ENCODE measurements at places on chromosomes 7 and 10.

DNA sequence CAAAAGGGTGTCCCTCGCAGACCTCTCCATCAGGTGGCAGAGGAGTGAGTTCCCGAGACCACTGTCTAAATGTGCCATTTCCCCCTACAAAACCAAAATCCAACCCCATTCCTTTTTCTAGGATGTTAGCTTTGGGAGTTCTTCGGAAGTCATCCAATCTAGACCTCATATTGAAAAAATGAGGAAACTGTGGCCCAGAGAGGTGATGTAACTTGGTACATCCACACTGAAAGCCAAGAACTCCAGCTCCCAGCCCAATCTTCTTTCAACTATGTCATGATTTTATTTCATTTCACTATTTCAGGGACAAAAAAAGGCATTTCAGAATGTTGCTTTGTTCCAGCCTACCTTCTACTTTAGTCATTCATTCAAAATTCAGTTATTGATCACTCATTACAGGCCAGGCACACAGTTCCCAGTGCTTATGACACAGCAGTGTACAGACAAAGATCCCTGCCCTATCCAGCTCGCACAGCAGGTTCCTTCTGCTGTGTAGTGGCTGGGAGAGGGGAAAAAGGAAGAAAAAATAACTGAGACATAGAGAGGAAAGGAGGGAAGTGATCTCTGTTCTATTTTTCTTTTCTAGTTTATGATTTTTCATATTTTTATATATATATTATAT is 35.8 kb downstream of the SCRN1 start:
- DNase-seq = no peak

DNA sequence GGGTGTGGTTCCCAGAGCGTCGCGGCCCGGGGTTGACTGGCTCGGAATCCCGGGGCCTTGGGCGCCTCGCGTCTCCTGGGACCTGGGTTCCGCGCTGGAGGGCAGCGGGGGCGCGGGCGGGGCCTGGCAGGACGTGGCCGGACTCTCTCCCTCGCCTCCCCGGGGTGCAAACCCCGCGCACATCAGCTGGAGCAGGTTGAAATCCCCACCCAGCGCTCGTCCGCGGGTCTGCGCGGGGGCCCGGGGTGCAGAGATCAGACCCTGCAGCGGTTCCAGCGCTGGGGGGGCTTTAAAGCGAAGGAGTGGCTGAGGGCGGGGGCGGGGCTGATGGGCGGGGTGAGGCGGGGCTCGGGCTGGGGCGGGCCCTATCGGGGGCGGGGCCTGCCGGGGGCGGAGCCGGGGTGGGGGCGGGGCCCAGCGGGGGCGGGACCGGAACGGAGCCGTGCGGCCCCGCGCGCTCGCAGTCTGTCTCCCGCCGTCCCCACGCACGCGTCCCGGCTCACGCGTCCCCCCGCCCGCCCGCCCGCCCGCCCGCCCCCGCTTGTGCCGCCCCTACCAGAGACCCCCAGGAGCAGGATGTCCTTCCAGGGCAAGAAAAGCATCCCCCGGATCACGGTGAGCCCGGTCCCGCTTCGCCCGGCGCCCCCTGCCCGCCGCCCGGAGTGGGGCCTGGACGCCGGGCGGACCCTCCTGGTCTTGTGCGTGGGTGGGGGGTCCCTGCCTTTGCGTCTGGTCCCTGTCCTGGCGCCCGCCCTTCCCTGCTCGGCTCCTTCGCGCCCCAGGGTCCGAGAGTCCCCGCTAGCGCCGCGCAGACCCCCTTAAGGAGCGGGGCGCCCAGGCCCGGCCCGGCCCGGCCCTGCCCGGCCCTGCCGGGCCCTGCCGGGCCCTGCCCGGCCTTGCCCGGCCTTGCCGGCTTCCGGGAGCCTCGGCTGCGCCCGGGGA is at the start of gene DPYSL4:
DPYSL4 (plus strand) TSS at position 461 of the 942 bp plus-strand sequence; CDS start at position 577, 116 bp downstream.
- peak; percentile 91 for DNase-seq

DNA sequence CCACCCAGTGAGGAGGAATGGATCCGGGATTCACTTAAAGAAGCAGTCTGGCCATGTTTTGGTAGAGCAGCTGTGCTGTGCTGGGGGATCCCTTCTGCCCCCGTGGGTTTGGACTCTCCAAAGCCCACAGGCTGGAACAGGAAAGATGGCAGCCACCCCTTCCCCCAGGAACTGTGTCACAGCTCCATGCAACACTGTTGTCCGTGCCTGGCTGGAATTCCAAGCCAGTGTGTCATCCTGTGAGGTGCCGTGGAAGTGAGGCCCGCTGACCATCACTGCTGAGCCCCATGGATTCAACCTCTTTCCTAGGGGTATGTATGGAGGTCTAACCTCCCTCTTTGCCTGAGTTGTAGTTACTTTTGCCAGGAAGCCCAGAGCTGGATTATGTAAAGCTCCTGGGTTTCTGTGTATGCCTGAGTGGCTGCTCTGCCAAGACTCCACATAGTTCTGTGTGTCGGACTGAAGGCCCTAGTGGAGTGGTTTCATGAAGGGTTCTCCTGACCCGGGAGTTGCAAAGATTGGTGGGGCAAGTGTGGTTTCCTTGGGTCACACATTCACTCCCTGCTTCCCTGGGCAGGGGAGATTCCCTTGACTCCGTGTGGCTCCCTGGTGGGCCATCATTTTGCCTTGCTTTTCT is 35.1 kb upstream of the PCGF5 start:
- no peak for DNase-seq

DNA sequence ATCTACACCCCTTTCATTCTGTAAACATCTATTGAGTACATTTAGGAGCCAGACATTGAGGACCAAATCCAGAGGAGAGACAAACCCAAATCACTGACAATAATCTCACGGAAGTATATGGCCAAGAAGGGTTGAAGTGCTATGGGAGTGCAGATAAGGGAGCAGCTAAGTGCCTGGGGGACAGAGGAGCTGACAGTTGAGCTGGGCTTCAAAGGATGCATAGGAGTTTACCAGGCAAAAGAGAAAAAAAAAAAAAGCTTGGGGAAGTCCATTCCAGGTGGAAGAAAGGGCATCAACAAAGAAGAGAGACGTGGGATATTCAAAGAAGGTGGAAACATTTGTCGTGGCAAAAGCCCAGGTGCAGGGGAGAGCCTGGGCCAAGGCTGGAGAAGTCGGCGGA is 60.5 kb upstream of the NANOS1 start:
- no peak for DNase-seq

- DNase-seq = no peak
Measured at GRCh38 chr7:39720586-39720985, 97.2 kb downstream of the RALA start.

- DNase-seq = peak; percentile 90
Measured at GRCh38 chr7:50449881-50450589, at the start of gene FIGNL1. Gene FIGNL1, minus strand, starts transcription at chr7:50450350. Its CDS starts 3,063 bp downstream, at chr7:50447287.

DNA sequence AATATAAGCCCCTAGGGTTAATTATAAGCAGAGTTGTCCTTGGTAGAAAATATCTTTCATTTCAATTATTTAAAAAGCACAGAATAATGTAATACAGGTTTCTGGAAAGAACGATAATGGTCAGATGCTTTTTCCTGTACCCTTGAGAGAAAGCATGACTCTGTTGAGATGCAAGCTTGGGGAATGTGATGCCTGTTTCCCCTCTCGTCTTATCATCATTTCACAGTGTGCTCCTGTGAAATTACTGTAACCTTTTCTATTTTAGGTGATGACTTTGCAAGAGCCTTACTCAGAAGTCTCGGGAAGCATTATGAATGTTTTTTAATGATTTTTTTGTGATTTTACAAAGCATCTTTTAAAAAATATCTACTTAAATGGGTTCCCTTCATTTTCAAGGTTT is 243.0 kb downstream of the POLR1F start:
- no peak for DNase-seq

- DNase-seq = no peak
Measured at GRCh38 chr7:36303202-36304098, 86.2 kb upstream of the ANLN start.

GRCh38 chr7:16811551-16811950 is 6.8 kb upstream of the AGR2 start:
- DNase-seq = no peak

GRCh38 chr10:117431160-117431559 is 55.9 kb upstream of the PDZD8 start:
- no peak for DNase-seq

DNA sequence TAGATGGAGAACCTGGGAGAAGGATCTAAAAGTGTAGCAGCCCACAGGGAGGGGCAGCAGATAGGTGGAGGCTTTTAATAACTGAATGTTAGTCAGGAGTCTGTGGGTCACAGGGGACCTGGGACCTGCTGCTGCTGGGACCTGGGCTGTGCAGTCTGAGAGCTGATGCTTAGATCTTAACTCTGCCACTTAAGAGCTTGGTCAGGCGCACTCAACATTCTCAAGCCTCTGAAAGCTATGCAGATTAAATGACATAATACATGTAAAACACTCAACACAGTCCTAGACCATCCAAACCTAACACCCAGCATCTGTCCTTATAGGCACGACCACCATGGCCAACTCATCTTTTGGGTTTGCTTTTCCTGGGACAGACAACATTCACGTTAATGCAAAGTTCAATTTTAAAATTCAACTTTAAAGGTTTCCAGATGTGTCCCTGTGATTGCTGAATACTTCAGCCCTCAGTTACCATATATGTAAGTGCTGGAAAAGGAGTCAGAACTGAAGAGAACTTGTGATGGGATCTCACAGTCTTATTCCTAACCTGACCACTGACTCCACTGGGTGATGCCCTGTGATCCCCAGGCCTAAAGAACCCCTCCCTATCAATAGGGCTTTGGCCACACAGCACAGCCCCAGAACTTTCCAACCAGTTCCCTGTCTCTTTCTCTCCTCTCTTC is 321.0 kb downstream of the PLXNA4 start:
- DNase-seq = no peak

DNA sequence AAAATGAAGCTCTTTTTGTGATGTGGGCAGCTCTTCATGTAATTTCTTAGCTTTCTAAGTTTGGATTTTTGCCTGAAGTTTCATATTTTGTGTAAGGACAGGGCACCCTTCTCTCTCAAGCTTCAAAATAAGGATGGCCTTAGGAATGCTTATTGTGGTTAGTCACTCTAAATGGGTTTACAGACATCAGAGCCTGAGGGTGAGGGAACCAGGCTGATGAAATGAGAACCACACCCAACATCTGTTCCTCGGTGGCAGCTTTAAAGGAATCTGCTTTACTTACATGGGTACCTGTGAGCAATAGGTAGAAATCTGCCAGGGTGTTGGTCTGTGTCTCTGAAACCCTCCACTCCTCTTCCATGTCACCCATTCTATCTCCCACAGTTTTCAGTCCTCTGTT is 174.3 kb downstream of the EMX2 start:
- DNase-seq = no peak

- DNase-seq = no peak
Measured at GRCh38 chr7:154650275-154650674, 352.6 kb downstream of the PAXIP1 start.

DNA sequence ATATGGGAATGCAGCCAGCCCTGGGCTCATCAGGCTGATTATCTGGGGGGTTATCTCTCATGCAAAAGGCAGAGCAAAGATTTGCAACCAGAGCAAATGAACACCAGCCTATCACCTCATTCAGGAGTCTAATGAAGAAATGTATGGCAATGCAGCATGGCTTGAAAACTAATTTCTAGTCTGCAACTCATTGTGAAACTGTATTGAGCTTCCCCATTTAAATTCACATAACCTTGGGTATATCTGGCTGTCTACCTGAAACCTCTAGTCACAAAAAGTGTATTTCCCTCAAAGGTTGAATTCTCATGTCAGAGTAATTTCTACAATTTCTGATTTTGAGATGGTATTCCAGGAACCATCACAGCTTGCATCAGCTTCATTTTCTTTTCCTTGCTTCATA is 240.0 kb downstream of the SDHAF3 start:
- peak; percentile 4 for DNase-seq

DNA sequence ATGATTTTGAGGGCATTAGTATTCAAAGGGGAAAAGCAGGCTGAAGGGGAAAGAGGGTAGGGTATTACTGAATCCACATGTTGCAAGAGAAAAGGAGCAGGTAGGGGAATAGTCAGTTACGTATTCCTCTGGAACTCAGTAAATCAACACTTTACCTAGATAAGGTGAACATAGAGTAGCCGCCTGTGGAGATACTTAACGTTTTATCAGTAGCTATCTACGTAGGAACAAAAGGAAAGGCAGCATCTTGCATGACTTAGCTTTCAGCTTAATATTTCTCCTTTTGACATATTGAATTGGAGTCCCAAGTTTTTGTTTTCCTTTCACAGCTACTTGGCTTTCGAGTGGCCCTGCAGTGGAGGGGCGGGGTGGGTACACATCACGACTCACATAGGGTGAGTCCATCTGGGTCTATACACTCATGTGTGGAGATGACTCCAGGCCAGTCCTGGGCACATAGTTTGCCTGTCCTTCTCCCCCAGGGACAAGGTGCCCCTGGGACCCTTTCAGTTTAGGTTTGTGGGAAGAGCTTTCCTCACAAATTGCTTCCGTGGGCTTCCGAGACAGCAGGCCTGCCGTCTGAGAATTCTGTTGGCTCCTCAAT is 48.1 kb downstream of the CCNY start:
- no peak for DNase-seq

DNA sequence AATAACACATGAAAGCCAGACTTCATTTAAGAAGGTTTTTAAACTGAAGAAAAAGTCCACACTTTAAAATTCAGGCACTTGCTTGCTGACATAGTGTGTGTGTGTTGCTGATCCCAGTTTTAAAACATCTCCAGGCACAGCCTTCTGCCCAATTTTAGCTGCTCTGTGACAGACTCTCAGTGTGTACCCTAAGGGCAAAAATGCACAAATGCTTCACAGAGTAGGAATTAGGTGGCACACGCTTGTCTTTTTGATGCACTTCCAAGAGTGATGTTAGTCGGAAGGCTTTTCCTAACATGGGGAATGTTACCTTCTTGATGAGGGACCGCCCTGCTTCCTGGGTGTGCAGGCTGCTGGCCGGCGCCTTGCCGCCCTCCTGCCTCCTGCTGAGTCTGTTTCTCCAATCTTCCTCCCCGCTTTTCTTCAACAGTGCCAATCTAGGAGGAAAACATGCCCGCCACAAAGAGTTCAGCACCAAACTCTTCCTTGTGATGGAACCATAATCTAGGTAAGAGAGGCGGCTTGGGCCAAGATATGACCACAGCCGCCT is 122.3 kb downstream of the SVIL start:
- no peak for DNase-seq

DNA sequence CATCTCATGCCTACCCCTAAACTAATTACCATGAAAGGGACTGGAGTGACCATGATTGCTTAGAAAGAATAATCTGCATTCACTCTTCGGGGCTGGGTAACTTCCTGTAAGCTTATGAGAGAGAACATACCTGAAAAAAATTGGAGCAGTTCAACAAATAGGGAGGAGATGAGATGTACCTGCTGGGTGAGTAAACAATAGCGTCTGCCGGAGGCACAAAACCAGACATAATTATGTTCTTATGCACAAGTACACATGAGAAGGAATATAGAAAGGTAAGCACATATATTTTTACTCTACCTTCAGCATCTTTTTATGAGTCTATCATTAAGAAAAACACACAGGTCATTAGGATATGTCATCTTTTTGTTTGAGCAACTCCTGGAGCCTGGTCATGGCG is 224.6 kb upstream of the FERD3L start:
- no peak for DNase-seq

DNA sequence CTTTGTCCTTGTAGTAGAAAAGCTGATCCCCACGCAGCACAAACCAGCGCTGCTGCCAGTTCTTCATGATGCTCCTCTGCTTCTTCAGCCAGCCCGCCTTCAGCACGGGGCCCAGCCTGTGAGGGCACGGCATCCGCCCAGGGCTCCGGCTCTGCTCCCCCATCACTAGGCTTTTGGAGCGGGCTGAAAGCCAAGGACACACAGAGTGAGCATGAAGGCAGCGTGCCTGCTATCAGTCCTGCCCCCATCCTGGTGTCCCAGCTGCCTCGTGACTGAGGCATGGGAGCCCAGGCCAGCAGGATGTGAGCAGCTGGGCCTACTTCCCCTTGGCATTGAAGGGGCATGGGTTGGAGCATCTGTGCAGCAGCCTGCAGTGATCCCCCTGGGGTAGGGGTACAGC is 21.9 kb downstream of the ARHGAP22 start:
- no peak for DNase-seq

Measured in GM20000 (cell line).